ENCODE measurements at places on chromosomes 3 and 15.

DNA sequence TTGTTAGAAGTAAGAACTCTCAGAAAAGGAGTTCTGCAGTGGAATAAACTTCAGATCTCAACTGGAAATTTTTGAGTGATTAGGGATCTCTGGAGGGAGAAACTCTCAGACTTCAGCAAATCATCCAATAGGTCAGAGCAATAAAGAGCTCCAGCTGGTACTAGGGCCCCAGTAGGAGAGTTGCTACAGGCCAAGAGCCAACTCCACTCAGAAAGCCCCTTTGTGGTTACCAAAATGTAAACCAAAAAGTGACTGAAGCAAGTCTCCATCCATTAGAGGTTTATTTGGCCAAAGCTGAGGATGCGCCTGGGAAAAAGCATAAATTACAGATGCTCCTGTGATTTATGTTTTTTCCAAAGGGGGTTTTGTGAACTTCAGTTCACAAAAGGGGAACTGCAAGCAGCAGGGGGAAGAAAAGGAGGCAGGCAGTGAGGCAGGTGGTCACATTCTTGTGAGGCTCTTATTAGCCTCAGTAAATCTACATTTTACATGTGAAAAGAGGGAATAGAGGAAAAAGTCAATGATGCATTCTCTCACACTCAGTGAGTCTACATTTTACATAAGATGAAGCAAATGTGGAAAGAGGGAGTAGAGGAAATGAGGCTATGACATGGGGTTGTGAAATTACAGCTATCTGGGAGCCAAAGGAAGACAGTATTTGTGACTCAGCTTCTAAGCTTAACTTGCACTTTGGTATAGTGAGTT, 92.4 kb upstream of the DAZL start:
- no peak for DNase-seq

- no peak for DNase-seq
Observed at GRCh38 chr3:192133271-192133670, 594.1 kb downstream of the FGF12 start.

DNA sequence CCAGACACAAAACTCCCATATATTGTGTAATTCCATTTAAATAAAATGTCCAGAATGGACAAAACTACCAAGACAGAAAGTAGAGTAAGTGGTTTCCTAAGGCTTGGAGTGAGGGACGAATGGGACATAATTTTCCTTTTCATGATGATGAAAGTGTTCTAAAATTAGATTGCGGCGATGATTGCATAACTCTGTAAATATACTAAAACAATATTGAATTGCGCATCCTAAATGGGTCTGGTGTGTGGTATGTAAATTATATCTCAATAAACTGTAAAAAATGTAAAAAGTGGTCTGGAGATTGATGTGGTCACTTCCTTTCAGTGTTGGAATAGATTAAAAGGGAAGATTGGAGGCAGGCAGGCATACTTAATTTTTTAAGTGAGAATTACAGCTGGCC, 105.9 kb upstream of the KCNAB1 start:
- no peak for DNase-seq

- no peak for DNase-seq
Observed at GRCh38 chr3:4591669-4592068, 98.5 kb downstream of the ITPR1 start.

DNA sequence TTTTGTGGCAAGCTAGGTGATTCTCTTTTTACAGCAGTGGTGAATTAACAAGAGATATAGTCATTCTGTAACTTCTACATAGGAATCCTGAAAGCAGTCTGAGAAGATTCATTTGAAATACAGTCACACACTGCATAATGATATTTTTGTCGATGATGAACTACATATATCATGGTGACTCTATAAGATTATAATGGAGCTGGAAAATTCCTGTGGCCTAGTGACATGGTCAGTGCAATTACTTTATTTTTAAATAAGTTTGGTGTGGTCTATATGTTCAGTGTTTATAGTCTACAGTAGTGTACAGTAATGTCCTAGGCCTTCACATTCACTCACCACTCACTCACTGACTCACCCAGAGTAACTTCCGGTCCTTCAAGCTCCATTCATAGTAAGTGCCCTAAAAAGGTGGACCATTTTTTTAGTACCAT, 511.4 kb upstream of the MCTP2 start:
- DNase-seq, result no peak

All from stimulated activated CD4-positive, alpha-beta T cell treated with anti-CD3 and anti-CD28 coated beads, Interleukin-1b, Interleukin-23, amount 100 ng/mL, for 1 hour (primary cell).